ENCODE measurements at places on chromosomes 7 and 10. TPM values are rescaled to one million over a fixed set of nuclear protein-coding genes. Genes with fewer than 3 reads are reported as not detected.

Gene LRRC4
- 16.4 TPM for polyA plus RNA-seq

Gene FKBP6
- 0.11 TPM for polyA plus RNA-seq

Gene VAX1
- polyA plus RNA-seq = not detected

Gene BAIAP2L1
- polyA plus RNA-seq = 24.7 TPM

DNA sequence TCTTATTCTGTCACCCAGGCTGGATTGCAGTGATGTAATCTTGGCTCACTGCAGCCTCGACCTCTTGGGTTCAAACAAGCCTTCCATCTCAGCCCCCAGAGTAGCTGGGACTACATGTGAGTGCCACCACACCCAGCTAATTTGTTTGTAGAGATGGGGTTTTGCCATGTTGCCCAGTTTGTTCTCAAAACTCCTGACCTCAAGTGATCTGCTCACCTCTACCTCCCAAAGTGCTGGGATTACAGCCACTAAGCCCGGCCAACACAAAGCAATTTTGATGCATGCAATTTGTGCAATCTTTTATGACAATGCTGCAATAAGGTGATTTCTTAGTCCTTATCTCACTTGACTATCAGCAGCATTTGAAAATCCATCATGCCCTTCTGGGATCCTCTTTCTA, 333.1 kb downstream of the FRMD4A start:
- no peak for DNase-seq

GRCh38 chr7:27155816-27156507, 513 bp downstream of the HOXA7 start:
- DNase-seq = no peak

DNA sequence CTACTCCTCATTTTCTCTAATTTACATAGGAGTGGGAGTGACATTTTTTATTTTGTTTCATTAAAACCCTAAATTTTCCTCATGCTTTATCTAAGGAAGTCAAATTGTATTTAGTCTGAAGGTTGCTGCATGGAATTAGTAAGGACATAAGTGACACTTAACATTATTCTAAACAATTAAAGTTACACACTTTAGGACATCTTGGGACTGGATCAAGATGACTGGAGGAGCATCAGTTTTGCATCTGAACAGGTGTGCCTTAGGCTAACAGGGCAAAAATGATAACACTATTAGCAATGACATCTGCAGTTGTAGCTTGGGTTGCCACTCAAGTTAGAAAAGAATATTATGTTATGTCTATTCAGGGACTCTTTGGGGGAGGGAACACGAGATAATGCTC, 199.4 kb downstream of the HDAC9 start:
- no peak for DNase-seq

GRCh38 chr7:134315679-134316538, 821 bp downstream of the SLC35B4 start:
- no peak for DNase-seq

DNA sequence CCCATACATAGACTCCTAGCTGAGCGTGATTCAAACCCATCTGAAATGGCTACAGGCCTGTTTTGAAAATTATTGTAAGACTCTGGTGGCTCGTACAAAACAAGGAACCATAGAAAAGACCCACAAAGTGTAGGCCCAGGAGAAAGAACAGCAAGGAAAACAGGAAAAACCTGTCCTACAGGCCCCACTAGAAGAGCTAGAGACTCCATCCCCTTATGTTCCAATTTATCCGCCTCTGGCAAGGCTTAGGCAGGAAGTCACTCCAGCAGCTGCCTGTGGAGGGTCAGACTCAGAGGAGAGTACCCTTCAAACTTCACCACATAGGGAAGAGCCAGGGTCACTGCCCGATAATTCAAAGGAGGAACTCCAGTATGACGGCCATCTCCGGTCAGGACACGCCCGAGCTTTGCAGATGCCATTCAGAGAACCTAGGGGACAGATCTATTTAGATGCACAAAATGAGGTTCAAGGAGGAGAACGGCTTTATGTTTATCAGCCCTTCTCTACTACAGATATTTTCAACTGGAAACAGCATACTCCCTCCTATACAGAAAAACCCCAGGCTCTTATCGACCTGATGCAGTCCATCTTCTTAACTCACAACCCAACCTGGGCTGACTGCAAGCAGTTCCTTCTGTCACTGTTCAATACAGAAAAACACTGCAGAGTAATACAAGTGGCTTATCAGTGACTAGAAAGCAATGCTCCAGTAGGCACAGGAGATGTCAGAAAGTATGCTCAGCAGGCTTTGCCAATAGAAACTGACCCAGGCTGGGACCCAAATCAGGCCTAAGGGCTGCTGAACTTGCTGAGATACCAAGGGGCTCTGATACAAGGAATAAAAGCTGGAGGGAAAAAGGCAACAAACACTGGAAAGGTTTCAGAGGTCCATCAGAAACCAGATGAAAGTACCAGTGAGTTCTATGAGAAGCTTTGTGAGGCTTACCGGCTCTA, 8.6 kb upstream of the ZNF33B start:
- DNase-seq = no peak

- DNase-seq = no peak
Measured at GRCh38 chr7:94245500-94245899, 149.2 kb upstream of the COL1A2 start.

DNA sequence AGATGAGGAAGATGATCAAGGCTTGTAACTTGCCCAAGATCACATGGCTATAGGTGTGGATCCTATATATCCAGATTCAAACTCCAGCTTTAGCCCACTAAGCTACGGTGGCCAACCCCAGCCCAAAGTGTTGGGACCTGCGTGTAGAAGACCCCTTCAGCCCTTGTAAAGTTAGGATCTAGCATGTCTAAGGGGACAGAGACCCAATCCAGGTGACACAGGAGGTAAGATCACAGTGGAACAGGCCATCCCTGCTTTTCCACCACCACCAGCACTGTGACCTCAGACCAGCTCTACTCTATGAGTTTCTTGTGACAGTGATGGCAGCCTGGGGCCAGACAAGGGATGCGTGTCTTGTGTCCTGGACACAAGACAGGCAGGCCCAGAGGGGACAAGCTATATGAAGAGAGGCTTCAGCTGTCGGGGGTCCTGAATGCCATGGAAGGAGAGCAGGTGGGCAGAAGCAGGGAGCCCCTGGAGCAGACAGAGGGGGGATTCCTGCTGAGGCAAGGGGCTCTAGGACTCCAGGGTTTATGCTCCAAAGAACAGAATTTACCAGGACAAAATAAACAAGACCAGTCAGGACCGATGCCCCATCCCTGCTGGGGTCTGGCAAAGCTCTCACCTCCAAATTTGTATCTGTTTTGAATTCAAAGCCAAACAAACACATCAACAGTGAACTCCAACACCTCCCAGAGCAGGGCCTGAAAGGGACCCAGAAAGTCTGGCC, 10.4 kb downstream of the GPRIN2 start:
- no peak for DNase-seq

GRCh38 chr10:30840395-30841050, 191.1 kb downstream of the ZNF438 start:
- no peak for DNase-seq

DNA sequence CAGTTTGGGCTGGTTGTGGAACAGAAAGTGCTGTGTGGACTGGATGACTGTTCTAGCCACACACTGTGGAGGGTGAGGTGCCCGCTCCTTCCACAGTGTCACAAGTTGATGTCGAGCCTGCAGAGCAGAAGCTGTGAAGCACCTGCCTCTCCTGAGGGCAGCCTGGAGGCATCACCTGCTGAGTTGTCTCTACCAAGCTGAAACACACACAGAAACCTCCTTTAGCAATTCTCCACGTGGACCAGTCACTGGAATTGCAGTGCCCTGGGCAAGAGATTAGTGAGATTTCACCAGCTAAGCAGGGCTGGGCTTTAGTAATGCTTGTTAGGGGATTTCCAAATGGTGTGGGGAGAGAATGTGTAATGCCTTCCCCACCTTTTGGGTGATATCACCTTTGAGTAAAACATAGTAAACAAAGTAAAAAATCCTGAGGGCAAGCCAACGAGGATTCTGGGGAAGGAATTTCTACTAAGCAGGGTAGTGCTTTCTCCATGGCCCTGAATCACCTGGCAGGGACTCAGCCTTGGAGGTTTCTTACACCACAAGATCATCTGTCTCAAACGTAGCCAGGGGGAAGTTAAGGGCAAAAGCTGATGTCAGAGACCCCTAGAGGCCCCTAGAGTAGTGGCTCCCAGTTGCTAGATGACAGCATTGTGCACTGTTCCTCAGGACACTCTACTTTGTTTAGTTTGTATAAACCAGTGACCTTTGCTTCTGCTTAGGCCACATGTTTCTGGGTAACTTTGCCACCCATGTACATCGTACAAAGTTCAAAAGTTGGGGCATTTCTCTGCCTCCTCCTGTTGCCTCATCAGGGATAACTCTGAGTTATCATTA, 233.1 kb upstream of the IGFBP3 start:
- no peak for DNase-seq

DNA sequence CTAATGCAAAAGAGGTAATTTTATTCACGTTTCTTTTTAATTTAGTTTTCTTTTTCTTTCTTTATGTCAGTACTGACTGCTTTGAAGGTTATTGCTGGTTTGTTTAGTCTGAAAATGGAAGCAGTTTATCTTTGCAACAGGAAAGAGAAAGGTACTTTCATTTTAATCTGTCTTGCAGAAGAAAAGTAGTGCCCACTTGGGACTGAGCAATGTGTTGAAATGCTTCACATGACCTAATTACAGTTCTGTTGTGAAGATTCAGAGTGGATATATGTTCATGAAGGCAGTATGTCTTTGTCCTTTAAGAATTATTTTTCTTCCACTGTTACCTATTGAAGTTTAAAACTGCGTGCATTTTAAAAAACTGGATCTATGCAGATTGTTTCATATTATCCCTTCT, 80.1 kb downstream of the ANKIB1 start:
- DNase-seq = no peak

DNA sequence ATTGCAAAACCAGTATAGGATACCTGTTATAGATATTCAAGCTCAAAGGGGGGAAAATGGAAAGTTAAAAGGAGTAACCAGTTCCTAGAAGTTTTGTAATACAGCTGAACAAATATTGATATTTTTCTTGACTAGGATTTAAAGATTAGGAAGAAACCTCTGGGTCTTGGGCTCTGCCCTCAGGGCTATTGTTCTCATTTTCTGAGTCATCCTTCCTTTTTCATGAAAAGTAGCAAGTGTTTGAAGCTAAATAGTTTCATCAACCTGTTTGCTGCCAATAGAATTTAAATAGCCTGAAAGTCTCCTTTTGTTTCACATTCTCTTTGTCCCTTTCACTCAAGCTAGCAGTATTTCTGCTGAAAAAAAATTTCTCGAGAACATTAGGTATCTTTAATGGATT, 1061.1 kb upstream of the GHITM start:
- DNase-seq = peak; percentile 36

GRCh38 chr10:102453502-102453901, 2.2 kb upstream of the C10orf95 start:
- DNase-seq = no peak

DNA sequence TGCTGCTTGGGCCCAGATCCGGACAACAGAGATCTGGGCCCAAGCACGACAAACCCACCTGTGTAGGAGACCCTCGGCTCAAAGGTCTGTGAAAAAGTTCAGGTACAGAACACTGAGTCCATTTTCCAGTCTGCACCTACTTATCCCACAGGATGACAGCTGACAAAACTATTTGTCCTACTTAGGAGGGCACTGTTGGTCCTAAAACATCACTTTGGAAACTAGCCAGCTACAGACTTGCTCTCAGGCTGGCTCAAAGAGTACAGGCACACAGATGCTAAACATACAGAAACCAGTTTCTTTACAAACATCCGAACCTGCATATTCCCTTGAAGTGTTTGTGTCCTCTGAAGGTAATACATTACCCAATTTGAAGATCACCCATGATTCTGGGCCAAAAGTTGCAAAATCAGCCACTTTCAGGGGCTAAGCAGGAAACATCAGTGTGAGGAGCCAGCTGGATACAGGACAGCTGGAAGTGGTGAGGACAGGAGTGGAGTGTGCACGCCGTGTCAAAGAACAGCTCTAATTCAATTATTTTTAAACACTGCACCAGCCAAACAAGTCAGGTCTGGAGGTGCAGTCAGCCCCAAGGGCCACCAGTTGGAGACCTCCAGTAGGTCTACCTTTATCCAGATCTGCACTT, 88.5 kb downstream of the NOC3L start:
- no peak for DNase-seq

DNA sequence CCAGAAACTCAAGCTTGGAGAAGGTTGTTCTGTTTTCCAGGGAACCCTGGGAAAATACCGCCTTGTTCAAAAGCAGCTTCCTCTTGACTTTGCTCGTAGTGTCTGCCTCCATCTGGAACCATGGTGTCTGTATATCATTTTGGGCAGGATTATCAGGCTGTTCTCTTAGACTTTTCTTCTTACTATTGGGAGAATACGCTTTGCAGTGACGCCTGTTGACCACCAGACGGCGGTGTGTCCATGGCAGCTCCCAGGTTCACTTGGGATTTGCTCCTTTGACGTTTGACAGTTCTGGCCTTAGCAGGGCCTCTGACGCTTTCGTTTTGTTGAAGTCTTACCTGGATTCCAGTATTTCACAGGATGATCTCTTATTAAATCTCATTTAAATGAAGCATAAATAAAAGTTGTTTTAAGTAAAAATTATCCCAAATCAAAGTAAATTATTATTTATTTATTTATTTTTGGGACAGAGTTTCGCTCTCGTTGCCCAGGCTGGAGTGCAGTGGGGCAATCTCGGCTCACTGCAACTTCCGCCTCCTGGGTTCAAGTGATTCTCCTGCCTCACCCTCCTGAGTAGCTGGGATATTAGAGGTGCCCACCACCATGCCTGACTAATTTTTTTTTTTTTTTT, 41.8 kb upstream of the GJD4 start:
- DNase-seq = peak; percentile 65

DNA sequence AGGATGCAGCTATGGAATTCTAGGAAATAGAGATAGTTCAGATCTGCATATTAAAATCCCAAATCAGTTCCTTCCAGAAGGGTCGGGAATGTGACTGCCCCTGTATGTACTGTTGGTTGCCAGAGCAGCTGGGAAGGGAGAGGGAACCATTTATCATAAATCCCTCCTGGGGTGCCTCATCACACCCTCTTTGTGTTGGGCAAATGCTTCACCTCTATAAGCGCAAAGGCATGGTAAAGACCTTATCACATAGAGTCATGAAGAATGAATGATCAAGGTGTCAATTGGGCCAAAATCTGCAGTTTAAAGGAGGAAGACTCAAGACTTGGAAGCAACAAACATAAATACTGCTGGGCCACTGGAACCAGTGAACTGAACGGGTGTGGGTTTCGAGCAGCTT, 65.0 kb downstream of the FRMD4A start:
- DNase-seq = no peak

DNA sequence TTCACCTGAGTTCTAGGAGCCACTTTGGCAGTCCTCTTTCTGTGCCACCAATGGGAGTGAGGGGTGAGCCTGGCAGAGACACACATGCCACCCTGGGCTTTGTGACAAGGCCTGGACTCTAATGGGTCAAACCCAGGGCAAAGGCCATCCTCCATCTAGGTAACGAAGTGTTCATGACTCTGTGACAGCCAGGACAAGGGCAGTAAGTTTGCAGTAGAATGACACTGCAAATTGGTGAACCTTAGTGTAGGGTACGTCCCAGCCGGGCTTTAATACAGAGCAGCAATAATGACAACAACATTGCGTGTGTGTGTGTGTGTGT, 43.3 kb downstream of the PAPSS2 start:
- no peak for DNase-seq

DNA sequence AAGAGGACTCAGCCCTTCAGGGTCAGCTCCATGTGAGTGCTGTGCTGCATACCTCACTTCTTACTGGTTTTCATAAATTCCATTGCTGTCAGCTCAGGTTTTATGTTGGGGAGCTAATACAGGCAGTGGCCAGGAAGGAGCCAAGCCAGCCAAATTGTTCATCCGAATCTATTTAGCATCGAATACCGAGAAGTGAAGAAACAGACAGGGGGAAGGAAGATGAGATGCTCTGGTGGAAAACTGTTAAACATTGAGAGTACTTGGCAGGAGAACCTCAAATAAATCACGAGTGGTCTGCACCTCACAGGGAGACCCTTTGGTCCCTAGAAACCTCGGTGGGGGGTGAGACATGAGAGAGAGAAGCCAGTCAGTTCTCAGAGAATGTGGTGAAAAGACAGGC, 196.0 kb upstream of the TMEM72 start:
- no peak for DNase-seq
